ENCODE measurements at places on chromosomes 7 and 10. TPM values are rescaled to one million over a fixed set of nuclear protein-coding genes. Genes with fewer than 3 reads are reported as not detected.

The CFAP70 gene
- 0.86 TPM for total RNA-seq

The ACHE gene
- total RNA-seq = 1.5 TPM

- no peak overlapping the region for H3K27ac ChIP-seq
- no peak overlapping the region for H3K4me3 ChIP-seq
- no peaks in the 10 kb centered on the region for H3K27me3 ChIP-seq
- DNase-seq = no peak
- peaks cover 6% of the 10 kb centered on the region for H3K4me1 ChIP-seq
Measured at GRCh38 chr7:78852951-78853350, 600.5 kb downstream of the MAGI2 start.

GRCh38 chr7:69568266-69568665 is 30.0 kb upstream of the AUTS2 start:
- no peaks in the 10 kb centered on the region for H3K36me3 ChIP-seq
- peaks cover 19% of the 10 kb centered on the region for H3K4me1 ChIP-seq
- H3K4me3 ChIP-seq = no peak overlapping the region

DNA sequence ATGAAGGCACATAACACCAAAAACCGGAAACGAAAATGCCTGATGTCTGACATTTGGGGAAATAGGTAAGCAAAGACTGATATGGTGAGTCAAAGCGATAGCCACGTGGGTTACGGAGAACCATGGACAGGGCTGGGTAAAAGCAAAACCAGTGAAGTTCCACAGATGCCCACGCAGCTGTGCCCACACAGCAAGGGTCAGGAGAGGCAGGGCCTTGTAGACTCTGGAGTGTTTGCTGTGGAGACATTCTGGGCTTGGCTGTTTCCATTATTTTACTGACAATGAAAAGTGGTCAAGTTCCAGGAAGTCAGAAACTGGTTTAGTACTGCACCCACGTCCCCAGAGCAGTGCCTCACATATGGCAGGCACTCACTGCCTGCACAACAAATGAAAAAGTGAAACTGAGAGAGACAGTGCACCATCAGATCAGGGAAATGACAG is 148.7 kb downstream of the ZMYND11 start:
- H3K27ac ChIP-seq = no peak overlapping the region
- H3K27me3 ChIP-seq = no peaks in the 10 kb centered on the region
- peaks cover 22% of the 10 kb centered on the region for H3K4me1 ChIP-seq
- H3K36me3 ChIP-seq = peaks cover 51% of the 10 kb centered on the region
- DNase-seq = no peak

DNA sequence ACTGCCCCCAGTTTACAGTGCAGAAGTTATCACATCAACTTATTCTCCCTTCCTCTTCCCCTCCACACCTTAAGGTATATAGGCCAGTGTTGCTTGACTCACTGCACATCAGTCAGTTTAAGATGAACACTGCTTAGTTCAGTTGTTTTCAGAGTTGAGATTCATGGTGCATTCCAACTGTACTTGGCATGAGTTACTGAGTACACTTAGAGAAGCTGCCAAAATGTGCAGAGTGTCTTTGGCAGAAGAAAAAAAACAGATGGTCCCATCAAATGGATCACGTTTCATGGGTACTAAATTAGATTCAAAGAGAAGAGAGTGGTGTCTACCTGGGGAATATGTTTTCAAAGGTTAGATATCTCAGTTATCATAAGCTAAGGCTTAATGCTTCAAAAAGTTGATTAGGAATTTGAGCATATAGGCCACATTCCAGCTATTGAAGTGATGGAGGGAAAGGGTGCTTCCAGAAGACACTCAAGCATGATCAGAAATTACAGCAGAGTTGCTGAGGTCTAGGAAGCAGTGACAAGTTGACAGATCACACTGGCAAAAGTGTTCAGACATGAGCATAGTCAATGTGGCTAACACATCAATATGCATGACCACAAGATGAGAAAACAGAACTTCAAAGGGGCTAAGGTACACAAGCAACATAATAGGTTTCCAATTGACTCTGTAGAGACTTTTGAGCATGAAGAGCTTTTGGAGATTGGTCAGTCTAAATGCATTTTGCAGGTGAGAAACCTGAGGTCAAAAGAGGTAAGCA is 579.2 kb upstream of the CELF2 start:
- no peak for DNase-seq
- H3K27me3 ChIP-seq = peaks cover 18% of the 10 kb centered on the region
- no peak overlapping the region for H3K4me3 ChIP-seq
- H3K27ac ChIP-seq = no peak overlapping the region
- no peaks in the 10 kb centered on the region for H3K4me1 ChIP-seq

GRCh38 chr7:55588976-55589604 is 16.8 kb upstream of the VOPP1 start:
- peaks cover 24% of the 10 kb centered on the region for H3K27me3 ChIP-seq
- H3K4me1 ChIP-seq = no peaks in the 10 kb centered on the region
- DNase-seq = no peak
- H3K36me3 ChIP-seq = no peaks in the 10 kb centered on the region
- no peak overlapping the region for H3K4me3 ChIP-seq
- no peak overlapping the region for H3K27ac ChIP-seq

GRCh38 chr10:122007415-122007814 is 18.5 kb downstream of the TACC2 start:
- peaks cover 2% of the 10 kb centered on the region for H3K27me3 ChIP-seq
- H3K27ac ChIP-seq = no peak overlapping the region
- no peak for DNase-seq
- H3K4me1 ChIP-seq = no peaks in the 10 kb centered on the region
- no peak overlapping the region for H3K4me3 ChIP-seq

All from osteocyte (in vitro differentiated cells).